Mucosa of descending colon (tissue), 3 donors: ENCODE measurements at places on chromosomes 5 and 9.

GRCh38 chr5:78554670-78555069, 93.9 kb downstream of the LHFPL2 start:
- DNase-seq, result no peak

GRCh38 chr9:34585946-34586669, 3.4 kb downstream of the CNTFR start:
- no peak for DNase-seq

GRCh38 chr5:156121882-156122281, 205.1 kb upstream of the SGCD start:
- no peak for DNase-seq

GRCh38 chr5:65032250-65032649, 263.5 kb downstream of the CWC27 start:
- DNase-seq, result no peak
